ENCODE measurements at places on chromosomes 3 and 15.

GRCh38 chr3:45010811-45011333 is 15.2 kb upstream of the CLEC3B start:
- DNase-seq: peak; percentile 96

GRCh38 chr15:89365462-89366065 is 30.9 kb upstream of the POLG start:
- no peak for DNase-seq

DNA sequence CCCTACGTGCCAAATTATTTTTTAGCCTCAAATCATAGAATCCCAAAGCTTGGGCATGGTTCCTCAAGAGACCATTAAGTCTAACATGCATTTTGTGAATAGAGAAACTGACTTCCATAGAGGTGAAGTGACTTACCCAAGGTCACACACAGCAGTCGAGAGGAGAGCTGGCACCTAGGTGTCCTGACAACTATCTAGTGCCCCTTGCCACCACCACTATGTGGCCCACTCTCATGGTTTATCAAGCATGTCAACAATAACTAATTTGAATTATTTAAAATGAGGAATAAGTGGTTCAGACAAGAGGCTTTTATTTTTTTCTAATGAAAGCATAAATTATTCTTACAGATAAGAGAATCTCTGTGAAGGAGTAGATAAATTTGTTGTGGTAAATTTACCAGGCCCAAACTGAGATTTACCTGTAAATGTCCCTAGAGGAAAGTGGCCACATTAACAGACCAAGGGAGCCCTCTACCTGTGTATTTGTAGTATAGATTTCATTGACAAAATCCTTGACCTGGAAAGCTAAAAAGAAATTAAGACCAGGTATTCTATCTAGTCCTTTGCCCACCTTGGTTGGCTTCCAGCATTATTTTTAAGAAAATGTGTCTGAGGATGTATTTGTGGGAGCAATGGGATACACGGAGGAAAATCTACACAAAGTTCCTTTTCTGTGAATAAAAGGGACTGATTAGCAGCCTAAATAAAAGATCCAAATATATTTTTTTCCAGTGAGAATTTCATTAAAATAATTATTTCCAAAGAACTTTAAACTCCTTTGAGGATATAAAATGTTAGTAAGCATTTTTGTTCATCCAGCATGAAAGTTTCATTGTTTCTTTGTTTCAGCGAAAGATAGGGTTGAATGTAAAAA is 49.1 kb downstream of the IQCH start:
- DNase-seq: peak; percentile 21

GRCh38 chr3:139251529-139251928 is 92.3 kb upstream of the MRPS22 start:
- DNase-seq: no peak

Data from kidney glomerular epithelial cell (primary cell).